NCI-H774 (cell line): ENCODE measurements at places on chromosomes 1 and 21.

DNA sequence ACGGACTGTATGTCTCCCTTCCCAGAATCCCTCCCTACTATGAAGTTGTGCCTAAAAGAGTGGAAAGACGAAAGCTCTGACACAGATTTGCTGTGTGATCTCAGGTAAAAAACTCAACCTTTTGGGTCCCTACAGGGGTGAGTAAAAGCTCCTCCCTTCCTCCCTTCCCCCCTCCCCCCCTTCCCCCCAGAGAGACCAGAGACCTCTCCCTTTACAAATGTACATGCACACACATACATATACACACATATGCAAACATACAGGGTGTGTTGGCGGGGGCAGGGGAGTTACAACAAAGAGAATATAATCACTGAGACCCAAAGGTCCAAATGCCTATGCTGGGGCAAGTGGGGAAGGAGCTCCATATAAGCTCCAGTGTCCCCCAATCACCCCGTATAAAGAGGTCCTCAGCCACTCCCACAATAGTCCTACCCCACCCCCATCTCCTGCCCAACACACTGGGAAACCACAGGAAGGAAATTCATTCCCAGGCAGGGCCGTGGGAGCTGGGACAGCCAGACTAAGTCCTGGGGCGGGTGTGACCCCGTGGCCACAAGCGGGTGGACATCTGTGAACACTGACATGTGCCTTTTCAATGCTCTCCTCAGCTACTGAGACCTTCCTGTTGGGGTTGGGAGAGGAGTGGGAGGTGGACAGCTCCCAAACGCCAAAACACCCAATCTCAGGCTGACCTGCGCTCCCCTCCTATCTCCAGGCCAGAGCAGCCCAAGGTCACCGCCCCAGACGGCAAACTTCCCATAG is 2.0 kb downstream of the MEF2D start:
- no peak for DNase-seq

DNA sequence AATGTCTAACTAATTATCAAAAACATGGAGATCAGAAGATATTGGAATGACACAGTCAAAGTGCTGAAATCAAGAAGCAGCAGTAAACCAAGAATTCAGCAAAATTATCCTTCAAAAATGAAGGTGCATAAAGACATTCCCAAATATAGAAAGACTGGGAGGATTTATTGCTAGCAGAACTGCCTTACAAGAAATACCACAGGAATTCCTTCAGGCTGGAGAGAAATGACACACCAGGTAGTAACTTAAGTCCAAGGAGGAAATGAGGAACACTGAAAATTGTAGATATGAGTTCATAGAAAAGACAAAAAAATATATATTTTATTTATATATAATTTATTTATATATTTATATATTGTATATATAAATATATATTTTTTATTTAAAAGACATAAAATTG is 217.2 kb downstream of the RPS6KC1 start:
- no peak for DNase-seq

DNA sequence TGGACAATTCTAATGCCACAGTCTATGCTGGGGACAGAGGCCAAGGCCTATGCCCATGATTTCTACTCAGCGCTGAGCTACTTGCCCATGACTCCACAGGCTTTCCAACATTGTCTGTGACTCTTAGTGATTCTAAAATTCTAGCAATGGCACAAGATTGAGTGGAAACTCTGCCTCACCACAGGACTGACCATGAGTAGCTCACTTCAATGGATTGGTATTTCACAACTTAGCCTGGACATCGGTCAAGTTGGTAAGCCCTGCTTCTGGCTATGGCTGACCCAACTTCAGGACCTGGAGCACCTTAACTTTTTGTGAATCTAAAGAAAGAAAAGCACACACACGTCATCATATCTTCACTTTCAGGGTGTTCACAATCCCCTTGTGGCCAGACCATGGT is 255.1 kb downstream of the SDCCAG8 start:
- no peak for DNase-seq

DNA sequence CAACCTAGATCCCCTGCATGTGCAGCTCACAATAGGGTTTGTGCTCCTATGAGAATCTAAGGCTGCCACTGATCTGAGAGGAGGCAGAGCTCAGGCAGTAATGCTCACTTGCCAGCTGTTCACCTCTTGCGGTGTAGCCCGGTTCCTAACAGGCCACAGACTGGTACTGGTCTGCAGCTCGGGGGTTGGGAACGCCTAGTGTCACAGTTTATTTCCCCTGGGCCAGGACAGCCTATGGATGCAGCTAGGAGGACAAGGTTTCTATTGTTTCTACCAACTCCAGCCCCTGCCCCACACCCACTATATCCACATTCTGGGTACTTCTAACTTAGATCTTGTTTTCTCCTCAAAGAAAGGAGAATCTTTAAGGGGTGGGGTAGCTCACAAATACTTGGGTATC is 58.7 kb upstream of the PRRC2C start:
- no peak for DNase-seq

GRCh38 chr1:7224644-7225043 is 439.4 kb downstream of the CAMTA1 start:
- no peak for DNase-seq

DNA sequence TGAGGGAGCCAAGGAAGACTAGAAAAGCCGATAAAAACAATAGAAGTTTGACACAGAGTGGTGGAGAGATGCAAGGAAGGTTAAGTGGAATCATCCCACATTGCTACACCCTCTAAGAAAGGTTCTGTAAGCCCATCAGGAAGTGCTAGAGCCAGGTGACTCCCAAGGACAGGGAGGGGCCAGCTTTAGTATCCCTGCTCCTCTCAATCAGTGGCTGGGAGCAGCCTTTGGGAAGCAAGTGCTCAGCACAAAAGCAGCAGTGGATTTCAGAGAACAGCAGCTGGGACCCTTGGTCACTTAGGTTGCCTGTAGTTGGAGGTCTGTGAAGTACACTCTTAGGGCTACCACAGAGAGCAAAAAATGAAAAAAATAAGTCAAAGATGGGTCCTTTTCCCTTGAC is 42.5 kb downstream of the NME7 start:
- DNase-seq, result no peak

DNA sequence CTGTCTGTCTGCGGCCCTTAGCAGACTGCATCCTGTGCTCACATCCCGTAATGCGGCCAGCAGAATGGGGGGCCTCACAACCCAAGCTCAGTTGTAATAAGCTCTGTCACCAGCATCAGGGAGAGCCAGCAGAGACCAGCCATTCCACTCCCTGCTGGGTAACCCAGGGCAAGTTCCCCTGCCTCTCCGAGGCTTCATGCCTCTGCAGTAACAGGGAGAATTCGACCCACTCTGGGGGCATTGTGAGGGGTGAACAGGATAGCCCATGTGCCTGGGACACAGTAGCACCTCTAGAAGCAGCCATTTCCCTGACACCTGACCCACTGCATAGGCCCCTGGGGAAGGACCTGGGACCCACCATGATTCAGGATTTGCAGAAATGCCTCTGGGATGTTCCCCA is 461.2 kb downstream of the MATN1 start:
- DNase-seq, result no peak

DNA sequence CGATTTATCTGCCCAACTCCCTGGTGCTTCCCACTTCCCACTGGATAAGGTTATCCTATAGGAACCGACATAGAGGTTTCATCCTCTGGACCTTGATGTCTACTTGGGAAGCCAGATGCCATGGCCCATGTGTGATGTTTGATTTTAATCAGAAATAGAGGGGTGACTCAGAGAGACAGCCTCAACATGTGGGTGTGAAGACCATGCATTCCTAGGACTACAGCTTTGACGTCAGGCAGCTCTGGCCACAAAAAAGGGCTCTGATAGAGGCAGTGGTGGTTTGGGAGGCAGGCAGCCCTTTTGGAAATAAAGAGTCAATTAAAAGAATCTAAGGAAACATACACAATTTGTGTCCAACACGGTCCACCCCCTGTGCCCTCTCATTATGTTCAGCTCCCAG is 5.2 kb upstream of the SH2D2A start:
- DNase-seq, result no peak

GRCh38 chr21:42346866-42347600 is 3.8 kb downstream of the TFF2 start:
- no peak for DNase-seq

DNA sequence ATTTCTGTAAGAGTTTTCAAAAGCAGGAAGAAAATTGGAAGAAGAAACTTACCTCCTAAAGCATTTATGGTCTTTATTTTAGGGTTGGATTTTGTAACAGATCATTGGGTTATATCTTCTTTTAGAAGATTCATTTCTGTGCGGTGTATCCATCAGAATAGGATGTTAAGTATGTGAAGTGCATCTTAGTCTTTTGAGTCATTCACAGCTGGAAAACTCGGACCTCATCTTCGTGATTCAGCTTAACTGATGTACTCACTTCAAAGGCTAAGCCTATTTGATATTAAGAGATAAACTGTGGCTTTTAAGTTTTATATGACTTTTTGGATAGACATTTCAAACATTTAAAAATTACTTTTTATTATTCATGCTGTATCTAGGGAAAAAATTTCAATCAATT is 56.3 kb downstream of the GIPC2 start:
- no peak for DNase-seq

GRCh38 chr1:50705699-50706098 is 254.4 kb downstream of the FAF1 start:
- no peak for DNase-seq

- DNase-seq, result no peak
Measured at GRCh38 chr1:59272507-59272906, 24.4 kb upstream of the FGGY start.
